ENCODE measurements at places on chromosomes 16 and 17.
A peak's percentile ranks its signal among the peaks of the same experiment; 100 is the strongest.

GRCh38 chr16:1098266-1098991 is 2.4 kb upstream of the C1QTNF8 start:
- no peak for DNase-seq

GRCh38 chr16:610513-611381 is 20.0 kb upstream of the WFIKKN1 start:
- DNase-seq = no peak

DNA sequence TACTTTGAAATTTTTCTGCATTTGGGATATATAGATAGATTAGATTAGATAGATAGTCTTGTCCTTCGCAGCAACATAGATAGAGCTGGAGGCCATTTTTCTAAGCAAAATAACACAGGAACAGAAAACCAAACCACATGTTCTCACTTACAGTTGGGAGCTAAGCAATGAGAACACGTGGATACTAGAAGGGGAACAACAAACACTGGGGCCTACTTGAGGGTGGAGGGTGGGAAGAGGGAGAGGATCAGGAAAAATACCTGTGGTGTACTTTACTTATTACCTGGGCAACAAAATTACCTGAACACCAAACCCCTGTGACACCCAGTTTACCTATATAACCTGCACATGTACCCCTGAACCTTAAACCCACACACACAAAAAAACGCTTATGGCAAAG is 14.3 kb downstream of the PRKAR1A start:
- no peak for DNase-seq

DNA sequence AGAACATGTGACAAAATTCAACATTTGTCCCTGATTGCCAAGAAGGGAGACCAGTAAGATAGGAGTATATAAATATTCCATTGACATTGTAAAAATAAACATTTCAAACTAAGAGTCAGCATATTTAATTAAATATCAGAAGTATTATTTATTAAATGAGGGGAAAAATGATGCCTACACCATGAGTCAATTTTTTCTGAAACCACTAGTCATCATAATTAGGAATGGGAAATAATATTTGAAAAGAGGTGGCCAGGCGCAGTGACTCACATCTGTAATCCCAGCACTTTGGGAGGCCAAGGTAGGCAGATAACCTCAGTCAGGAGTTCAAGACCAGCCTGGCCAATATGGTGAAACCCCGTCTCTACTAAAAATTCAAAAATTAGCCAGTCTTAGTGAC is 2.1 kb downstream of the CMTM1 start:
- DNase-seq = no peak

DNA sequence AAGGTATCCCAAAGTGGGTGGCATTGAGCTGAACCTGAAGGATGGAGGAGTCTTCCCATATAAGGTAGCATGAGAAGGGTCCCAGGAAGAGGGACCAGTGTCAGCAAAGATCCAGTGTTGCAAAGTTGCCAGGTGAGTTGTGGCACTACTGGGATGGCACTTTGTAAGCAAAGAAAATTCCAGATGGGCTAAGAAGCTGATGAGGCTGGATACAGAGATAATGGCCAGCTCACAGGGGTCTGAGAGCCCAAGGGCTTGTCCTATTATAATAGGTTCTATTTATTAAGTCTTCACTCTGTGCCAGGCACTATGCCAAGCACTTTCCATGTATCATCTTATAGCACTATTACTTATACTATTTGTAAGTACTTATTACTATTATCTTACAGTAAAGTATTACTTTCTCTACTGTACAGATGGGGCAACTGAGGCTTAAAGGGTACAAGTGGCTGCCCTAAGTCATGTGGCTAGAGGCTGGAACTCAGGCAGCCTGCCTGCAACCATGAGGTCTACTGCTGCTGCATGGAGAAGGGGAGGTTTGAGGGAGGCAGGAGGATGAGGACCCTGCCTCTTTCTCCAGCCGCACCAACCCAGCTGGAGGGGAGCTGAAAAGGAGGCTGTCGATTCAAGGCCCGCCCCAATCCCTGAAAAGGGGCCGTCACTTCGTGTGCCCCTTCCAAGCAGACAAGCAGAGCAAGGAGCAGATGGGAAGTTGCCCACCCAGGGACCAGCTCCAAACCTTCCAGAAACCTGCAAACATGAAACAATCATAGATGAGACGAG is 86.5 kb downstream of the C16orf78 start:
- no peak for DNase-seq

DNA sequence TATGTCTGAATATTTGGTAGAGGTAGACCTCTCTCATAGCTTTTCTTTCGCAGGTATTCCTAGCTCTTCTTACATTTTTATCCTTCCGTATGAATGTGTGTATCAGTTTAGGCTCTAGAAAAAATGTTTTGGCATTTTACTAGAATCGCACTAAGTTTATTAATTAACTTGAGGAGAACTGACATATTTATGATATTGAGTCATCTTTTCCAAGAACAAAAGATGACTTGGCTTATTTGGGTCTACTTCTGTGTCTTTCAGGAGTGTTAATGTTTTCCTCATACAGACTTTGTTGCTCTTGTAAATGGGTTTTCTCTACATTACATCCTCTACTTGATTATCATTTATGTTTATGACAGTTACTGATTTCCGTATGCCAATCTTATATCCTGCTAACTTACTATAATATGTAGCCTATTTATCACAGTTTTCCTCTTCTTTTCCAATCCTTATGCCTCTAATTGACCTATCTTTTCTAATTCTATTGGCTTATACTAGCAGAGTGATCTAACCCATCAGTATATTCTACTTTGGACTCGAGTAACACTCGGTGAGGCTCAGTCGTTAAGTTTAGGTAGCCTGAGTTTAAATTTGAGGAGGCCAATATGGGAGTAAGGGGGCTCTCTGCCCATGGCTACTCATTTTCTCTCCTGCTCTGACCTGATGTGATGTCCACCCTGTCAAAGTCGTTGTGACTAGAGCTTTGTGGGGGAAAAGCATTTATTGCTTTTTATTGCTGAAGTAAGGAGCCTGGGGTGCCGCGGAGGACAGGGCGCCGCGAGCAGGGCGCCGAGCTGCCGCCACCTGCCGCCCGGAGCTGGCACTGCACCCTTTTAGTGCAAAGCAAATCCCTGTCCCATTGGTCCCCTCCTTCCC is 20.0 kb downstream of the ST6GALNAC1 start:
- DNase-seq = peak; percentile 49

DNA sequence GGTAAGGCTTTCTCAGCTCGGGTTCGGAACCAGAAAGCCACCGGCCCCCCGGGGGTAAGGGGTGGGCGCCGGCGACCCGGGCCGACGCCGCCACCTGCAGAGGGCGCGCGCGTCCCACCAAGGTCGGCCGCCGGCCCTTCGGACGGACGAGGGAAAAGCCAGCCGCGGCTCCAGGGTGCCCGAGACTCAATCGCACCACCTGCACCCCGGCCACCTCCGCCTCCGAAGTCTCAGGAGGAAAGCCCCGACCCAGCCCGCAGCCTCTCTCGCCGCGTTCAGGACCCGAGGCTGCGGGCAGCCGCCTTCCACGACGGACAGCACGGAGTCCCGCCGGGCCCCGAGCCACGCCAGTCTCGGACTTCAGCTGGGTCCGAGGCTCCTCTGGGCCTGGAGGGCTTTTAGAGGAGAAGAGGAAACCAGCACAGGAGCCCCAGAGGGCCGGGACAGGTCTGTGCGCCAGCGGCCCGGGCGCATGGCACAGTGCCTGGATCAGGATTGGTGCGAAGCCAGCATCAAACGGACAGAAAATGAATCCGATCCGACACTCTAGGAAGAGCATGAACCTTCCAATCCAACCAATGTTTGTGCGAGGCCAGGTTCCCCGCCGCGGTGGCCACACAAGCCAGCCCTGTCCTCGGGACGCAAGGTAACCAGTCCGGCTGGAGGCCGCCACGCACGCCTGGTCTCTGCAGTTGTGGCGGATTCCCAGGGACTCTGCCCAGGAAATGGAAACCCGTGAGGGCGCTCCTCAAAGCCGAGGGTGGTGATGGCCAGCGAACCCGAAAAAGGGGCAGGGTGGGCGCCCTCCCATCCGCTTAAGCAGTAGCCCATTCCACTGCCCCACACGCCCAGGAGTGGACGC is 6.7 kb downstream of the CBX8 start:
- no peak for DNase-seq

- DNase-seq = no peak
These were observed 453 bp downstream of the MMP25 start for GRCh38 chr16:3046641-3047386.

- peak; percentile 82 for DNase-seq
These were observed 44.4 kb upstream of the METTL9 start for GRCh38 chr16:21554795-21555585.

DNA sequence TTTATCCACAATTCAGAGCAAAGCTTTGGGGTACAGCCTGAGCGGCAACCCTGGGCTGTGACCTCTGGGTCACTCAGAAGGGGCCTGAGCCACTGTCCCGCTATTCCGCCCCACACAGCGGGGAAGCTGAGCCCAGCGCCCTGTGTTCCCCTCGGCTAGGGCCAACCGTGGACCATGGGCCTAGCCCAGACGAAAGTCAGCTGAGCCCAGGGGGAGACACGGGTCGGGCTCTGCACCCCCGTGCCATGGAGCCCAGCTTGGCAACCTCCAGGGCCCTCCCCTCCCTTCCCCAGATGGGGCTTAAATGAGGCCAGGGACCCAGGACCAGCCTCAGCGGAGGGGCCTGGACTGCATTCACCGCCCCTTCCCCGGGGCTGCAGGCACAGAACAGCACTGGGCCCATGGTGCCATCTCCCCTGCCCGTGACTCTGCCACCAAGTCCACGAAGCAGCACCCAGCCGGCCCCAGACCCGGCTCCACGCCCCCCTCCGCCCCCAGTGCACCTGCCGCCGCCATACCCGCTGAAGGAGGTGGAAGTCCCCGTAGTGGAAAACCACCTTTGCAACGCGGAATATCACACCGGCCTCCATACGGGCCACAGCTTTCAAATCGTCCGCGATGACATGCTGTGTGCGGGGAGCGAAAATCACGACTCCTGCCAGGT is 1.8 kb downstream of the TPSD1 start:
- DNase-seq = no peak

DNA sequence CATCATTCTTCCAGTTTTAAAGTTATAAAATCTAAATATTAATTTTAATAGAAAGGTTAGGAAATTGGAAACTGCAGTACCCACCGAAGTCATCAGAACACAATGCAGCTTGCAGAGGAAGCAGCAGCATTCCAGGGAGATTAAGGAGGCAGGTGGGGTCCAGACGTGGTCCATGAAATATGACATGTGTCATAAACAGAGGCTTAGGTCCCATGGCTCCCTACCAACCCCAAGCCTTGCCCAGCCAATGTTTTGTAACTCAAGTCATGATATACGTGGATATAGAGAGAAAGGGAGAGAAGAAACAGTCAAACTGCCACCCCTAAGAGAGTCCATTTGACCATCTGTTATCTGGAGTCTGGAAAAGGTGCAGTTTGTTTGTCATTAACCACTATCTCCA is 670.0 kb downstream of the TOX3 start:
- DNase-seq = no peak

GRCh38 chr16:29674188-29674587 is 4.8 kb upstream of the QPRT start:
- no peak for DNase-seq

DNA sequence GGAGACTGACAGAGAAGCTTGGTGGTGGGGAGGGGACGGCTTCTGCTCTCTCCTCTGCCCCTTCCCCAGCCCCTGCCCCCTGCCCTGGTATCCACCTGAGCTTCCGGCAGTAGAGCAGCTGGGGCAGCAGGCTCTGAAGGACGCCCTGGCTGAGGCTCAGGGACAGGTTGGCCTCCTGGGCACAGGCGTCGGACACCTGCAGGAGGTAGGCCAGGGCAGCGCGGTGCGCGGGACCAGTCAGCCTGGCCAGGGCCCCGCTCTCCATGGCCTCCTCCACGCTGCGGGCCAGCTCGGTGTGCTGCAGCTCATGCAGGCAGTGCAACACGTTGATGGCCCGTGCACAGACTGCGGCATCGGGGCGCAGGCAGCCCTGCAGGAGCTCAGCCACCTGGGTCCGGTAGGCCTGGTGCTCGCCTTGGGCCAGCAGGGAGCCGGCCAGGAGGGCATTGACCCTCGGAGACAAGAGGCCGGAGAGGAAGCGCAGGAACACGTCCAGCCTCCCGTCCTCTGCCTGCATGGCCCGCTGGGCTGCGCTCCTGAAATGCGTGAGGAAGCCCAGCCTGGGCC is 14.2 kb downstream of the NLRC3 start:
- no peak for DNase-seq

DNA sequence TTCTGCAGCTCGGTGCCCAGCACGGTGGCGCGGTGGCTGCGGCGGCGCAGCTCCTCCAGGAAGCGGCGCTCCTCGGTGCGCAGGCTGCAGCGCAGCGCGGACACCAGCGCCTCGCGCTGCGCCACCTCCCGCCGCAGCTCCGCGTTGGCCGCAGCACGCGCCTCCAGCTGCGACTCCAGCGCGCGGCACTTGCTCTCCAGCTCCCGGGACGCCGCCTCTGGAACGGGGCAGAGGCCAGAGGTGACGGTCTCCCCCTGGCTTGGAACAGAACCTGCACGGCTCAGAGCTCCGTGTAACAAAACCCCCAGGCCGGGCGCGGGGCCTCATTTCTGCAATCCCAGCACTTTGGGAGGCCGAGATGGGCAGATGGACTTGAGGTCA is 13.2 kb upstream of the CLUH start:
- DNase-seq = peak; percentile 57

- DNase-seq = no peak
These were observed 92.2 kb upstream of the CPHXL start for GRCh38 chr16:75818491-75818890.

DNA sequence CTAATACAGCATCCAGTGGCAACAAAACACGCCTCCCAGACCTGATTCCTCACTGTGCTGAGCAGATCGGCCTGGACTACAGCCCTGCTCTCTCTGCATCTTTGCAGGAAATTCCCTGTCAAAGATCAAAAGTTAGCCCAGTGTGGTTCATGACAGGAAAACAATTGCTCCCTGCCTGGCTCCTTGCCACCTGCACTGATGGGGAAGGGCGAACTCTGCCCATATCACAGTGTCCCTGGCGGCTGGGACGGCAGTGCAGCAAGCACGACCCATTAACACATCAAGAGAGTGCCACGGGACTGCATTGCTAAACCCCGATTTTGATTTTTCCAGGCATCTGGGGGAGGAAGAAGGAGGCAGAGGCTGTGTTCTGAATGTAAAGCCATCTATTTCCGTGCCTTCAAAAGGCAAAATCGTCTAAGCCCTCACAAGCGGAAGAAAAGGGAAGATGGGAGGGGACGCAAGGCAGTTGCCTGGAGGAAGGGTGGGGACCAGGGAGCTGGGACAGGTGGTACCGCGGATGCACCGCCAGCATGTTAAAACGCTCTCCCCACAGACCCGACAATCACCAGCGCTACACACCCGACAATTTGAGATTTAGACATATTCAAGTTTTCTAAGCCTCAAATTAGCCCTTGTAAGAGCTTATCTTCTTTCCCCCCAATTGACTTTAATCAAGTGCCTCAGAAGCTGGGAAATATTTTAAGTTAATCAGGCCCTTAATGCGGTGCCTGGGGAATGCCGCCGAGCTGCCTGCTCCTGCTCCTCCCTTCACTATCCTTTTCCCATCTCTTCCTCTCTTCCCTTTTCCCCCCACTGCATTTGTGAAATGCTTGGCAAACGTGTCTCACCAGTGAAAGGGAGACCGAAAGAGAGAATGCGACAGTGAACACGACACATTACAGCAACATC is 238.8 kb upstream of the CDH5 start:
- no peak for DNase-seq

- DNase-seq = no peak
These were observed 17.6 kb downstream of the MAPK8IP3 start for GRCh38 chr16:1723450-1724147.

Measured in NT2/D1 (cell line).